ENCODE measurements at places on chromosomes 7 and 10. TPM values are rescaled to one million over a fixed set of nuclear protein-coding genes. Genes with fewer than 3 reads are reported as not detected.

TMEM236 gene
- 0.11 TPM for total RNA-seq

DNA sequence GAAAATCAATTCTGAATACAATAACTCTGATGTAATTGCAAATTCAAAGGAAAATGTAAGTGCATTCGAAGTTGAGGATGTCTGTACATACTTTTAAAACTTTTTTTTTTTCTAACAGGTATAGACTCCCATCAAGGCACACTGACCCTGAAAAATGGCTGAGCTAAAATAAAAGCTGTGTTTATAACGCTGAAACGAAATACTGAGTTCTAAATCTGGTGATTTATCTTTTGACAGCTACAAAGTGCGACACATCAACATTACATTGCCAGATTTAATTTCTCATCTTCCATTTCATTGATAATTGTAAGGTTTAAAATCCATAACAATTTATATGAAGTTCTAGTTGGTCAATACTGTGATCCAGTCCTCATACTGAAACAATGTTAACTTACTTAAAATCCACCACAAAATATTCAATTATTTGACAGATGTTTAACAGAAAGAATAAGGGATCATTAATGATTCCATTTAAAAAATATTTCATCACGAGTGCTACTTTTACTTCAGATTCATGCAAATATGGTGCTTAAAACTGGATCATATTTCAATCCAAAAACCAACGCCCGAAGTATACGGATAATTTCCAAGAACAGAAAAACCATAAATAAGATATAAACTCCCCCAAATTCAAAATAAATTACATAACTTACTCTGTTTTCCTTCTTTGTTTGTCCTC is 1.4 kb downstream of the RAB11FIP2 start:
- DNase-seq: peak; percentile 20

- no peak for DNase-seq
Observed at GRCh38 chr10:120327675-120328074, 129.4 kb upstream of the PLPP4 start.

PVRIG gene
- not detected for total RNA-seq

DNA sequence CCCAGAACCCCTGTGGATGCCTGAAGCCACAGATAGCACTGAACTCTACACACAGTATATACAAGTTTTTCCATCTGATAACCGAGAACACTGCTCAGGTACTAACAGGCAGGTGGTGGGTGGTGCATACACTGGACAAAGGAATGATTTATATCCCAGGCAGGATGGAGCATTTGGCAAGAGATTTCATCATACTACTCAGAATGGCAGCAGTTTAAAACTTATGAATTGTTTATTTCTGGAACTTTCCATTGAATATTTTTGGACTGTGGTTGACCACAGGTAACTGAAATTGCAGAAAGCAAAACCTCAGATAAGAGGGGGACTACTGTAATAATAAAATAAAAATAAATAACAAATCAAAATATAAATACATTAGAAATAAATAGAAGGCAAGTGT is 10.9 kb upstream of the KCNMA1 start:
- DNase-seq: no peak

WNT8B gene
- total RNA-seq: not detected

FEZF1 gene
- not detected for total RNA-seq

DNA sequence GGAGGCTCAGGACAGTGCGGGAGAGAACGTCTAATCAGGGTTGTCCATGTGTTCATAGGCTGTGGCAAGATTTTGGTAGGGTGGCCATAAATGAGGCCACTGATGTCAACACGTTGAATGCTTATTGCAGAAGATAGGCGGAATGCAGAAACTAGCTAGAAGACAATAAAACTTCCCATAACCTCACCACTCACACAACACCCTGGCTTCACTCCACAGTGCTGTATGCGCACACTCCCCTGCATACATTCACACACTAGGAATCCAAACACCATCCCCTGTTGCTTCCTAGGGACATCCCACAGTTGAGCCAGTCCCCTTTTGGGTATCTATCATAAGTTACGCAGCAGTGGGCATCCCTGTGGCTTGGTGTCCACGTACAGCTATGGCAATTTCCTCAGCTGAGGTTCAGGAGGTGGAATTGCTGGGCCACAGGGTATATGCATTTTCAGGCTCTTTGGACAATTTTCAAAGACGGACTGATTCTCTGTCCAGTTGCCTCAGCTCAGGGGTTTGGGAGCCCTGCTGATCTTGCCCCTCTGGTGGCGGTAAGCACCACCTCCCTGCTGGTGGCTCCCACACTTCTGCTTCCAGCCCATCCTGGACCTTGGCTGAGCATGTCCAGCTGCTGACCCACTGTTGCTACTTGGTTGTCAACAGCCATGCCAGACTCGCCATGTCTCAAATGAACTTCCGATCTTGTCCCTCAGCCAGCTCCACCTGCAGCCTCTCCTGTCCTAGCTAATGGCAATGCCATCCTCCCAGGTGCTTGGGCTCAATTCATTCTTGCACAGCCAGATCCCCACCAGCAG is 36.4 kb downstream of the CDH23 start:
- DNase-seq: no peak

- DNase-seq: no peak
Observed at GRCh38 chr10:110964681-110965080, 45.3 kb downstream of the SHOC2 start.

GALNT11 gene
- total RNA-seq: 49.1 TPM
